Amniotic stem cell (primary cell): ENCODE measurements at places on chromosomes 1 and 21.

- no peak for DNase-seq
Measured at GRCh38 chr1:19032413-19032695, 75.9 kb upstream of the IFFO2 start.

GRCh38 chr21:44483288-44484237, 28.3 kb downstream of the LRRC3 start:
- no peak for DNase-seq

DNA sequence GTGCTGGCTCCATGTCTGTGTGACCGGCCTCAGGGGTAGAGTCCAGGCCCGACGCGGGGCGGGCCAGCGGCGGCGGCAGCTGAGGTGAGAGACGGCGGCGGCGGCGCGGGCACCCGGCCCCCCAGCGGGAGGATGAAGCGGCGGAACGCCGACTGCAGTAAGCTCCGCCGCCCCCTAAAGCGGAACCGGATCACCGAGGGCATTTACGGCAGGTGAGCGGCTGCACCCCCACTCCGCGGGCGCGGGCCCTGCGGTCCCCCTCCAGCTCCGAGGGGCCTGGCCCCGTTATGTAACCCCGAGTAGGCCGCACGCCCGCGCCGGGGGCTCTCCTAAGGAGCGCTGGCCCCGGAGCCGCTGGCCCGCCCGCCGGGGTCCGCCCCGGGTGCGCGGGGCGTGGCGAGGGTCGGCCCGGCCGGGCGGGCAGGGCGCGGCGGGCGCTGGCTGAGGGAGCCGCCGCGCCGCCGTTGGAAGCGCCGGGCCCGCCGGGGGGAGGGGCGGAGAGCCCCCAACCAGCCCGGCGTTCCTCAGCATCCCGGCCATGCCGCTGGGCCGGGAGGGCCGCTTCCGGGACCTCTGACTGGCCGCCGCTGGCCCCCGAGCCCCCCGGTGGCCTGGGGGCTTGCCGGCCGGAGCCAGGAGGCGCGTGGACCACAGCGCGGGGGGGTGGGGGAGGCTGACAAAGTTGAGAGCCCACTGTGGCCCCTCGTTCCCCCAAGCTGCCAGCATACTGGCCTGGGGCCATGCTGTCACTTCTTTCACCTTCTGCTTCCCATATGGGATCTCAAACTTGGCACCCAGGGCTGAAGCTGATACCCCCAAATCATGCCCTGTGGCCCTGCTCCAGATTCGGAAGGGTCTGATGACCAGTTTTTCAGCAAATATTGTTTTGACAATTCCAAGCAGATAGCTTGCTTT, 527 bp downstream of the MACO1 start:
- no peak for DNase-seq

DNA sequence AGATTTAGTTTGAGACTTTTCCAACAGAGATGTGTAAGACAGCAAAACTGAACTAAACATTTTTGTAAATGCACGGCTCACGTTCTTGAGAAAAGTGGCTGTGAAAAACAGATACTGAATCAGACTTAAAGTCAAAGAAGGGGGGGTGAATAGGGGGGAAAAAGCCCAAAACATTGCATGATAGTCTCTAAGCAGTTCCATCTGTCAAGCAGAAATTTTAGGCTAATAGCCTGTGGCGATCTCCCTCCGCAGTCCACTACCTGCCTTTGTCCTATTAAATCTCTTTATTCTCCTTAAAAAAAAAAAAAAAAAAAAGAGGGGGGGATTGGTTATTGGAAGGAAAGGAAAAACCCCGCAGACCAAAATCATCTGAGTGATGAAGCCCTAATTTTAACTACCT, 217.6 kb upstream of the NFIA start:
- DNase-seq: no peak

GRCh38 chr1:194487172-194487571, 1300.8 kb upstream of the B3GALT2 start:
- DNase-seq: no peak

GRCh38 chr21:31537872-31538576, 121.5 kb upstream of the SOD1 start:
- DNase-seq: no peak

- DNase-seq: no peak
Measured at GRCh38 chr1:183882335-183883167, 77.6 kb downstream of the RGL1 start.

- DNase-seq: peak; percentile 50
Measured at GRCh38 chr1:84907095-84907827, 14.3 kb upstream of the LPAR3 start.

- no peak for DNase-seq
Measured at GRCh38 chr1:201139756-201140155, 12.8 kb upstream of the ASCL5 start.

DNA sequence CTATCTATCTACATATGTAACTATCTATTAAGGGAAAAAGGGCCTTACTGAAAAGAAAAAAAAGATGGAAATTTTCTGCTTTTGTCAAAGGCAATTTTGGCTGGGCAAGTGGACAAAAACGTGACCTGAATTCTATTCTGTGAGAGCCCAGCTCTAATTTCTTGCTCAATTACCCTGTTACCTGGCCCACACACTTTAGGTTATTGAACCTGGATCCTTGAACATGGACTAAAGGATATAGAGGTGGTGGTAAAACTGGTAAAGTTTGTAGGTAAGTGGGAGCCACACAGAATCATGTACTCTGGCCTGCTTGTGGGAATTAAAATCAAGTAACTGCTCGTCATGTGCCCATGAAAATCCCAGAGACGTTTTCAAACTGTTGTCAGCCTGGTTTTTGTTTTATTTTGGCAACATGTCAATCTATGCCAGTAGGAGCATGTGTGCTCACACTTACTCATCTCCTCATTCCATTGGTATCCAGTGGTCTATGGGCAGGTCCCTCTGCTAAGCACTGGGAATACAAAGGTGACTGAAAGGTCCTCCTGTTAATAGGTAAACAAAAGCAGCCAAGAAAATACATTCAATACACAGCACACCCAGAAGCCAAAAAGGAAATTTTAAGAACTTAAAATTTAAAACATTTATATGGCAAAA, 113.7 kb upstream of the WARS2 start:
- DNase-seq: no peak

- no peak for DNase-seq
Measured at GRCh38 chr1:25500694-25501093, 42.7 kb upstream of the LDLRAP1 start.

- DNase-seq: no peak
Measured at GRCh38 chr1:2111674-2112035, 61.4 kb downstream of the PRKCZ start.

DNA sequence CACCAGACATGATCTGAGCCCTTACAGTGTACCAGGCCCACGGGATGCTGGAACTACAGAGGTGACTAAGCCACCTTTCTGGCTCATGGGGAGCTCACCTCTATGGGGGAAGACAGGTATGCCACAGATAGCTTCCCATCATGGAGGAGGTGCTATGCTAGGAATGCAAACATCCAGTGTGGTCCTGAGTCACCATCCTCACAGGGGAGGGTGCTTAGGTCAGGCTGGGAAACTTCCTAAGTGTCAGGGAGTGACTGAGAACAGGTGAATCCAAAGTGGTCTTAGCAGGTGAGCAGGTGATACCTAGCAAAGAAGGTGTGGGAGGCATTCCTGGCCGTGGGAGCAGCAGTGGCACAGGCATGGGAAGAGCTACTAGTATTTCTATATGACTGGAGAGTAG, 8.6 kb upstream of the RASSF5 start:
- DNase-seq: no peak

DNA sequence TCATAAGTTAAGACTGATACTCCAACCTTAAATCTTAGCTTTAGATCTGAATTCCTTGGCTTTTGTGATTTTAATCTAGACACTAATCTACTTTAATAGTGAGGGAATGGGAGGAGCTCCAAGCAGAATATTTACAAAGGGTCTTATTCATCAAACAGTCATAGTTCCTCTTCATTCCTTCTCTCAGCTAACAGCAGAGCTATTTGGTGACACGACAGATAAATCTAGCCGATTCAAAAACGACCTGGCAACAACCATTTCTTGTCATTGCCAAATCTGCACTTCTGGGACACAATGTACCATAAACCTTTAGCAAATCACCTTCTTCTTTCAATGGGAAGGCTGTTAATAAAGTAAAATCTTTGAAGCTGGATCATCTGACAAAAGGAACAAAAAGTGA, 52.8 kb upstream of the FOXD3 start:
- no peak for DNase-seq

DNA sequence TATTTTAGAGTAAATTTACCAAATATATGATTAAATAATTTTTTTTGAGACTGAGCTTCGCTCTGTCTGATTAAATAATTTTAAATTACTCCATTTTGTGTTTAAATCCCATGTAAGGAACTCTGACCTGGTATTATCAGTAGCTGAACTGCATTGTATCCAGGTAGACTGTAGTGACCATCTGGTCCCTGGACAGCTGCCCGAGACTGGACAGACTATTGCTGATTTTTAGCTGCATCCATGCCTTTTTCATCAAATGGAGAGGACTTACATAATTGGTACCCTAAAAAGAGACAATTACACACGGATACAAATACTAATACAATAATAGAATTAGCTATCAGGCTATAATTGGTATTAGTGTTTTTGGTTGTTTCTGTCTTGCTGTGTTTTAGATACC, 20.6 kb downstream of the OLFM3 start:
- no peak for DNase-seq

- DNase-seq: no peak
Measured at GRCh38 chr1:17851056-17851455, 95.9 kb downstream of the ACTL8 start.

- no peak for DNase-seq
Measured at GRCh38 chr1:147270721-147271120, 28.2 kb downstream of the CHD1L start.

- DNase-seq: no peak
Measured at GRCh38 chr1:180940445-180940844, 27.7 kb downstream of the KIAA1614 start.

DNA sequence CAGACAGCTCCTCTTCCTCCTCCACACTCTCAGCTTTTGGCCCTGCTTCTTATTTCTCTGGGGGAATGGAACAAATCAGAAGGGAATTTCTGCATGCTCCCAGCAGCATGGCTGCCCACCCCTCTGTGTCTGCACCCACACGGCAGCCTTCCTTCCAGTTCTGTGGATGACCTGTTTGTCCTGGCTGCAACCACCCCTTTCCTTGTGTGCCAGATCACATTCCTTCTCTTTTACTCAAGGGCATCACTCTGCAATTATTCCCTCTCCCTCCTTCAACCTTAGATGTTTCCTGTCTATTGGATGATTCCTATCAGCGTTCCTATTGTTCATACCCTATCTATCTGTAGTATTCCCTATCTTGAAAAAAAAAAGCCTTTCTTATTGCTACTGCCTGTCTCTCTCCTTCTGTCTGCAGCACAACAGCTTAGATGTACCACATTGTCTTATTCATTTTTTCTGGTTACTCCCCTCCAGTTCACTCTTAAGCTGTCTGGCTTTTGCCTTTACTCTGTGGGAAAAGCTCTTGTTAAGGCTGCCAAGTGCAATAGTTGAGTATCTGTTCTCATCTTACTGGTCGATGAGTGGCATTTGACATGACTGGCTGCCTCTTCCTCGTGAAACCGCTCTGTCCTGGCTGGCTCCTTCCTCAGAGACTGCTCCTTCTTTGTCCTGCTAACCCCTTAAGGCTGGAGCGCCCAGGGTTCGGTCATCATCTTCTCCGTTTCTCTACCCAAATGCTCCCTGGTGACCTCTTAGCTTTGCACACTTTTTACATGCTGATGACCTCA, 351.1 kb downstream of the CAMTA1 start:
- DNase-seq: no peak

DNA sequence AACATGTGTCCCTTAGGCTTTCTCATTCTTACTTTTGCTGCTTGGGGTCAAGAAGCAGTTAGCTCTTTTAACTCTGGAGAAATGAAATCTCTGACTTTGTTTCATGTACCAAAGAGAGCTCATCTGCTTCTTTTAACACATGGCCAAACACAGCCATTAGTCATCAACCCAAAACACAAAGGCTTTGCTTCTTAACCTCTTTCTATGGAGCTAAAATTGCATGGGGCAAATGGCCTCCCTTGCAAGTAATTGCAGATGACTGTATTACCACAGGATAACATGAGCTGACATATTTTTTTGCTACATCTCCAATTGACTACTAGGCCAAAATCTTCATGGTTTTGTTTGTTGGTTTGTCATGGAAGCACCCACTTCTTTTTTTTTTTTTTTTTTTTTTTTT, 300.9 kb downstream of the BRINP3 start:
- no peak for DNase-seq

- DNase-seq: peak; percentile 46
Measured at GRCh38 chr1:92795166-92795565, 10.3 kb upstream of the EVI5 start.

DNA sequence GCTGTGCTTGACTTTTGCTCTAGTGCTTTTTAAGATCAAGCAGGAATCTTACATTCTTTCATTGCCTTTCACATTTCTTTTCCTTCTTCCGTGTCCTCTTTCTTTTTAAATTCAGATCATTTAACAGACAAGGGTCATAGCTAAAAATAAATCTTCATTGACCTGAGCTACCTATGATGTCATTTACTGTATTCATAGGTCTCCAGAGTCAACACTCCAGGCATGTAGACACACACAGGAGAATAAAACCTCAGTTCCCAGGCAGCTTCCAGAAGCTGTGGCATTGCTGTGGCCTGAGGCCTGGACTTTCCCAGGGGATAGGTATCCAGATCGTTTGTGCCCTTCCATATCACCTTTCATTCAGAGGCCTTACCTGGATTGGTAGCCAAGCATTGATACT, 38.5 kb upstream of the ENAH start:
- no peak for DNase-seq

GRCh38 chr1:65952696-65953095, 160.0 kb downstream of the PDE4B start:
- no peak for DNase-seq

DNA sequence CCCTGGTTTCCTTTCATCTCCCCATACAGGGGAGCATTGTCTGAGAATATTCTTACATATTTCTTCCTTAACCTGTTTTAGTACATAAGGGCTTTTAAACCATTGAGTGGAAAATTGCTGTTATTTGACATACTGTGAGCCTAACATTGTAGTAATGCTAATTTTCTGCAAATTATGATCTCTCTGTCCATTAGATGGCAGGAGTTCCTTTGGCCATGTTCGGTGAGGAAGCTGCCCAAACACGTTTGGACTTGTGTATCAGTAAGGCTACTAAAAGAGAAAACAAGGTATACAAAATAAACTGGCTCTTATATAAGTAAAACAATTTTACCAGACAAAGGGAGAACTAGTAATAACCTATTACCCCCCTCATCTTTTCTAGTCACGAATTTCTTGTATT, 29.2 kb downstream of the CDC7 start:
- DNase-seq: no peak

DNA sequence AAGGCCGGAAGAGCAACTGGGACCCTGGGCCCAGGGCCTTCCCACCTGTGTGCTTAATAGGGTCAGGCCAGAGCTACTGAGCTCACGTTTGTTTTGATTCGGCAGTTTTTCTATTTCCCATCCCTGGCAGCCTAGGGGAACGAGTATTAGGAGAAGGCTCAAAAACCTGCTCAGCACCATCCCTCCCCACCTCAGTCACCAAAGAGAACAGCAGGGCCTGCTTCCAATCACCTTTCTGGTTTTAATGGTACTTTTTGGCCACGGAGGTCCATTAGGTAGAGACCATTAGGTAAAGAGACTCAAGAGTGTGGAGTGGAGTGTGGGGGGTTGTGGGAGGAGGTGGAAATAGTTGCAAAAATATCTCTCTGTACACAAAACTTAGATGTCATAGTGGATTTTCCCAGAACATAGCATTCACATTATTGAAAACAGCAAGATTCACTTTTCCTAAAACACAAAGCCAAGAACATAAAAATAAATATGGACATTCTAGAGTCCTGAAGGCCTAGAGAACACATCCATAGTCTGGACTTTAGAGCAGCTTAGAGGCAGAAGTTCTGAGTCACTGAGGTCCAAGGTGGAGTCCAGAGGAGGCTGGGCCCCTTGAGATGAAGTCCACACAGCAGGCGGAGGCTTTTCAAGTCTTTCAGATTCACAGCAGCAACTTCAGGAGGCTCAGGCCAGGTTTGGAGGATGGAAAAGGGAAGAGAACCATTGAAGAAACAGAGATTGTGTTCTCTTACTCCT, 19.5 kb downstream of the NUAK2 start:
- DNase-seq: no peak
